Stimulated activated CD8-positive, alpha-beta memory T cell treated with anti-CD3 and anti-CD28 coated beads, Interleukin-2, amount 100 ng/mL, for 48 hours (primary cell): ENCODE measurements at places on chromosomes 5 and 9.

DNA sequence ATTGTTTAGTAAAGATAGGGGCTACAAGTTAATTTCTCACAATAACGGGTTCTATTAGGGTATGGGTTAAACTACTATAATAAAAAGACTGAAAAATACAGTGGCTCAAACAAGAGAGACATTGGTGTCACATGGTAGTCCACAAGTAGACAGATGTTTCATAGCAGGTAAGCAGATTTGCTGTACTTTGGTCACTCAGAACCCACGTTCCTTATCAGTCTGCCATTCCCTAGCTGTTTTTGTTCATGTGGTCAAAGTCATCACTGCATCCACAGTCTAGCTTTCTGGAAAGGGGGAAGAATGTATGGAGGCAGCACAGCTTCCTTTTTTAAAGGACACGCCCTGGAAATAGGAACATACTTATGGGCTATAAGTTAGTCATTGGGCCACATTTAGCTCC, 73.0 kb downstream of the SLC12A2 start:
- DNase-seq, result no peak

DNA sequence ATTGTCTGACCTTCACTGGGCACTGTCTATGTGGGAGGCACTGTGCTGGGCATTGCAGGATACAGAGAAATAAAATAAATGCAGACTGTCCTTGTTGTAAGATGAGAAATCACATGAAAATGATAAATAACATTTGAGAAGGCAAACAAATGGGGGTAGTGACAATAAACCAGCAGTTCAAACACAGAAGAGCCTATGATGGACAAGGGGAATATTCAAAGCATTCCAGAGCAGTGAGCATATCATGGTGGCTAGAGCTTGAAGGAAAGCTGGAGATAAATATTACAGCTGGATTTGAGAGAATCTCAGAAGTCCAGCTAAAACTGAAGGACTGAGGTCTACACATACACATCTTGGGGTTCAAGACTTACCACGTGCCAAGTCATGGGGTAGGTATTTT, 209.9 kb downstream of the ASTN2 start:
- DNase-seq, result no peak

DNA sequence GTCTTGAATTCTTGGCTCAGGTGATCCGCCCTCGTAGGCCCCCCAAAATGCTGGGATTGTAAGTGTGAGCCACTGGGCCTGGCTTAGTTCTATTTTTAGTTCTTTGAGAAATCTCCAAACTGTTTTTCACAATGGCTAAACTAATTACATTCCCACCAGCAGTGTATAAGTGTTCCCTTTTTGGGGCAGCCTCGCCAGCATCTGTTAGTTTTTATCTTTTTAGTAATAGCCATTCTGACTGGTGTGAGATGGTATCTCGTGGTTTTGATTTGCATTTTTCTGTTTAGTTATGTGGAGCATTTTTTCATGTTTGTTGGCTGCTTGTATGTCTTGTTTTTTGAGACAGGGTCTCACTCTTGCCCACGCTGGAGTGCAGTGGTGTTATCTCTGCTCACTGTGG, 28.2 kb downstream of the CNOT6 start:
- DNase-seq, result no peak

DNA sequence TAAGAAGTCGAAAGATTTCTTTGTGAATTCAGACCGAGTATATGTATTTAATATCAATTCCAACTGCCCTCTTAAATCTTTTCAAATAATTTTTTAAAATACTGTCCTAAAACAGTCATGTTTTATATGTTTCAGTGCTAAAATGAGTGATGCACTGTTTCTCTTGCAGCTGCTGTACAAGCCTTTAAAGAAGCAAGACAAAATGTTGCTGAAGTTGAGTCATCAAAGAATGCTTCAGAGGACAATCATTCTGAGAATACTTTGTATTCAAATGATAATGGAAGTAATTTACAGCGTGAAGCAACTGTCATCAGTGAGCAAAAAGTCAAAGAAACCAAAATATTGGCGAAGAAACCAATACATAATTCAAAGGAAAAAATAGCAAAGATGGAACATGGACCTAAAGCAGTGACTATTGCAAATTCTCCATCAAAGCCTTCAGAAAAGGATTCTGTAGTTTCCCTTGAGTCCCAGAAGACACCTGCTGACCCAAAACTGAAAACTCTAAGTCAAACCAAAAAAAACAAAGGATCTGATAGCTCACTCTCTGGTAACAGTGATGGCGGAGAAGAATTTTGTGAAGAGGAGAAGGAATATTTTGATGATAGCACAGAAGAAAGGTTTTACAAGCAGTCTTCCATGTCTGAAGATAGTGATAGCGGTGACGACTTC, 58.0 kb downstream of the LOX start:
- DNase-seq, result no peak

- no peak for DNase-seq
These were observed 48.2 kb downstream of the TGFBI start for GRCh38 chr5:136076881-136077445.

GRCh38 chr5:179120951-179121666, 60.9 kb downstream of the ZNF354C start:
- no peak for DNase-seq

- no peak for DNase-seq
These were observed 10.8 kb upstream of the CCDC69 start for GRCh38 chr5:151234476-151235238.

- DNase-seq, result peak; percentile 68
These were observed 2.4 kb downstream of the CARD19 start for GRCh38 chr9:93098236-93098946.

DNA sequence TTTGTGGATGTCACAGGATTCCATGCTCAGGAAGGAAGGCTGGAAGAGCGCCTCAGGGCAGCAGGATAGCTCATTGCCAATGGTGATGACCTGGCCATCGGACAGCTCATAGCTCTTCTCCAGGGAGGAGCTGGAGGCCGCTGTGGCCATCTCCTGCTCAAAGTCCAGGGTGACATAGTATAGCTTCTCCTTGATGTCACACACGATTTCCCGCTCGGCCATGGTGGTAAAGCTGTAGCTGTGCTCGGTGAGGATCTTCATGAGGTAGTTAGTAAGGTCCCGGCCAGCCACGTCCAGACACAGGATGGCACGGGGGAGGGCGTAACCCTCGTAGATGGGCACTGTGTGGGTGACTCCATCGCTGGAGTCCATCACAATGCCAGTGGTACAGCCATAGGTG, 24.3 kb upstream of the RAPGEF6 start:
- no peak for DNase-seq

GRCh38 chr9:132797861-132798659, 80.0 kb downstream of the AK8 start:
- no peak for DNase-seq

DNA sequence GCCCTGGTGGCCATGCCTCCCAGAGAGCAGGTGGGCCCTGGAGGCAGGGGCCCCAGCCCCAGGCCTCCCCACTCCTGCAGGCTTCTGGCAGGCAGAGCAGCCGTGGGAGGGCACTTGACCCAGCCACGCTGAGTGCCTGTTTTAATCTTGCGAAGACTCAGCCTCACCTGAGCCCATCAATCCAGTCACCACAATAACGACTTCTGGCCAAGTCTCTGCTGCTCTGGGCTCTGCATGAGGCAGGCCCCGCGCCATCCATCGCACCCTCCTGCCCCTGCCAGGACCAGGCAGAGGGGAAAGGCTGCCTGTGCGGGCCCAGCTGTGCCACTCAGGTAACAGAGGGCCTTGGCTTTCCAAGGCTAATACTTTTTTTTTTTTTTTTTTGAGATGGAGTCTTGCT, 32.8 kb downstream of the RASGEF1C start:
- DNase-seq, result no peak

DNA sequence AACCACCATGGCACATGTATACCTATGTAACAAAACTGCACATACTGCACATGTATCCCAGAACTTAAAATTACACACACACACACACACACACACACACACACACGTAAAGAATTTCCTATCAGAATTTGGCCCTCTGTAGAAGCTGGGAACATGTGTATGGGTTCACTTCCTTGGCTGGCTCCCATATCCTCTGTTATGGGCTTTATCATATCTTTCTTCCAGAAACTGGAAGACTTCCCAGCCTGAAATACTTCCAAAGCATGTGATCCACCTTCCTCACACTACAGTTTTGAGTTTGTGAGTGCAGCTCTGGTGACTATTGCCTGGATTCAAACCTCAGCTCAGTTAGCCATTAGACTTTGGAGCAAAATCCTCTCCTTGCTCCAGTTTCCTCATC, 78.6 kb upstream of the GDNF start:
- no peak for DNase-seq

DNA sequence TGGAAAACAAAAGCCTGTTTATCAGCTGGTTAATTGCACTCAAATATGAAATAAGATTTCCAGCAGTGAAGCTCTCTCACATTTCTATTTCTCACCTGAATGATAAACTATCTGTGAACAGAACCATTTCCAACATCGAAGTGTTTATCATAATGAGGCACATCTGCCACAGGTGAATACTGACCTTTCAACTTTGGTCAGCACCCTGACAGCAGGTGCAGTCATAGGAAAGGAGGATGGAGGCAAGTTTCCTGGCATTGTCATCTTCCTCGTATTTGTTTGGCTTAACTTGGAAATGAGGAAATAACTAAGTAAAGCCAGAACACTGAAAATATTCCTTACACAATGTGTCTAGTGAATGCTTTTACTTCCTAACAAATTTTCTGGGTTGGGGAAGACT, 716.4 kb downstream of the NR2F1-AS1 start:
- DNase-seq, result no peak

DNA sequence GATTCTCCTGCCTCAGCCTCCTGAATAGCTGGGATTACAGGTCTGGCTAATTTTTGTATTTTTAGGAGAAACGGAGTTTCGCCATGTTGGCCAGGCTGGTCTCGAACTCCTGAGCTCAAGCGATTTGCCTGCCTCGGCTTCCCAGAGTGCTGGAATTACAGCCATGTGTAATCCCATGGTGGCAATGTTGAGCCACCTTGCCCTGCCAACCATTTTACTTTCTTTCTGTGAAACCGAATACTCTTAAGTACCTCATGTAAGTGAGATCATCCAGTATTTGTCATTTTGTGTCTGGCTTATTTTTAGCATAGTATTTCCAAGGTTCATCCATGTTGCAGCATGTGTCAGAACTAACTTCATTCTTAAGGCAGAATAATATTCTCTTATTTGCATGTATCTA, 8.2 kb downstream of the PRRC2B start:
- DNase-seq, result no peak

GRCh38 chr5:158209219-158209908, 350.4 kb upstream of the CLINT1 start:
- no peak for DNase-seq

DNA sequence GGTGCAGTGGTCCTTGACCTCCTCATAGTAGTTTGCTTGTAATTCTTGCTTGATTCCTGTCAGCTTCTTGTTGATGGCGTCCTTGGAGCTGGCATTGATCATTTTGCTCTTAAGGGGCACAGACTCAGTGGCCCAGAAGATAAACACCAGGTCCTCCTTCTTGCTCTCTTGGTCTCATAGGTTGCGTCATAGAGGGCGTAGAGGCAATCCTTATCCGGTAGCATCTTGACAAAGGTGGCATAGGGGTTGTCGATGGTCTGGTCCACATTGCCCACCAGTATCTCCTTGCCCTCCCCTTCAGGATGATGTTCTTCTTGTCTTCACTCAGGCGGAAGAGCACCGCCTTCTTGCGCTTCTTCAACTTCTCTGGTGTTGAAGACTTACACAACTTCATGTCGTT, 19.2 kb downstream of the CCDC125 start:
- DNase-seq, result no peak

DNA sequence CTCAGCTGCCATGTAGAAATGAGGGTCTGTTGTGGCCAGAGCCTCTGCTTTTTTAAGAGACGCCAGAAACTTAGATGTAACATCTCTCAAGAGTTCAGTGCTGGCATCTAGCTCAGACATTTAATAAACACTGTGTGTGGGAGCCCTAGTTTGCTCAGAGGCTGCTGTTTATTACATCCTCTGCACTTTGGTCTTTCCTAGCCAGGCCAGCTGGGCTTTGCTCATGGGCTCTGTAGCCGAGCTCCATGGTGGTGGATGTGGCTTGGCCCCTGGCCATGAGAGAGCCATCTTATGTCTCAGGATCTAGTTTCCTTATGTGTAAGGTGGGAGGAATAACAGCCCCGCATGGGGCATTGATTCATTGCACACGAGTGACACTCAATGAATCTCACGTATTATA, 30.0 kb downstream of the ARHGEF37 start:
- no peak for DNase-seq

- no peak for DNase-seq
These were observed 602 bp upstream of the ACTL7A start for GRCh38 chr9:108861464-108861863.
